ENCODE measurements at places on chromosomes 6 and 20. TPM values are rescaled to one million over a fixed set of nuclear protein-coding genes. Genes with fewer than 3 reads are reported as not detected.

Gene JAG1
- 41.9 TPM for total RNA-seq

GRCh38 chr6:25053875-25054371 is 118.2 kb upstream of the RIPOR2 start:
- DNase-seq: no peak
- H3K4me3 ChIP-seq: no peak overlapping the region
- H3K27ac ChIP-seq: no peak overlapping the region
- no peaks in the 10 kb centered on the region for H3K36me3 ChIP-seq
- no peaks in the 10 kb centered on the region for H3K27me3 ChIP-seq

- H3K4me3 ChIP-seq: no peak overlapping the region
- H3K27ac ChIP-seq: peak overlapping the region; percentile 28
- no peaks in the 10 kb centered on the region for H3K36me3 ChIP-seq
- H3K4me1 ChIP-seq: no peaks in the 10 kb centered on the region
- H3K27me3 ChIP-seq: no peaks in the 10 kb centered on the region
Measured at GRCh38 chr6:151757506-151757955, 50.0 kb upstream of the ESR1 start.

GRCh38 chr6:108806171-108806570 is 42.1 kb upstream of the ARMC2 start:
- H3K4me3 ChIP-seq: no peak overlapping the region
- no peaks in the 10 kb centered on the region for H3K36me3 ChIP-seq
- peaks cover 3% of the 10 kb centered on the region for H3K4me1 ChIP-seq
- DNase-seq: no peak
- H3K27me3 ChIP-seq: no peaks in the 10 kb centered on the region

- H3K4me3 ChIP-seq: no peak overlapping the region
- DNase-seq: no peak
- no peaks in the 10 kb centered on the region for H3K36me3 ChIP-seq
- H3K27ac ChIP-seq: no peak overlapping the region
- no peaks in the 10 kb centered on the region for H3K27me3 ChIP-seq
- no peaks in the 10 kb centered on the region for H3K4me1 ChIP-seq
Measured at GRCh38 chr6:78835817-78836216, 31.5 kb upstream of the IRAK1BP1 start.

DNA sequence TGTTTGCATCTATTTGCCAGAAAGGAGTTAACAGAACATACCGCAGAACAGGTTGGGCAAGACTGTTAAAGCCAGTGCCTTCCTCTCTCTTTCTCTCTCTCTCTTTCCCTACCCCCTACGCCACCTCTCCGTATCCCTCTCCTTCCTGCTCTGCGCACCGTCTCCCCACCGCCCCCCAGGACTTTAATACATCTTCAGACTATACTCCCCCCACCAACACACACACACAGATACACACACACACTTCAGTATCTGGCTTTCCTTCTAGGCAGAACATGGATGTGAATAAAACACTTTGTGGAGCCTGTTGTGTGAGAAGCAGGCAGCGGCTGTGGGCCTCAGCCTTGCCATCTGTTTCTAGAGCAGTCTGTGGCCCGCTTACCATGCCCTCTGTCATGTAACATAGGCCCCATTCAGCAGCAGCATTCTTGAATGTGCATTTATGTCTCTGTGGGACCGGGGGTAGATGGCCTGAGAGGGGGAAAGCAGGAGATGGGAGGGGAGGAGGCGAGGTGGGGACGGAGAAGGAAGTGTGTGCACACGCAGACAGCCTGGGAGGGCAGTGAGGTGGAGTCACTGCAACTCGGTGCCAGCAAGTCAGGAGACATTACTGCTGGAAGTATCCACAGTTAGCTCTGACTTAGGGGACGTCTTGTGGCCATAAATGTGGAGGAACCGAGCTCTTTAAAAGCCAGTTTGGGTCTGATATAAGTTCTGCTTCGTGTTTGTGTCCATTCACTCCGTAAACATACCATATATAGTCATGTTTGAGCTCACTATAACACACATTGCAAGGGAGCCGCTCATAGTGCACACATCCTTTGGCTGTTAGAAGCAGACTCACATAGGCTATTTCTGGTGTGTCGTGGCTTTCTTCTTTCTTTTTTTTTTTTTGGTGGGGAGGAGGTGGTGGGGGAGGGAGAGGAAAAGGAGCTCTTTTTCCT is 38.4 kb downstream of the RREB1 start:
- no peaks in the 10 kb centered on the region for H3K27me3 ChIP-seq
- peak overlapping the region; percentile 81 for H3K27ac ChIP-seq
- DNase-seq: no peak
- H3K4me3 ChIP-seq: peak overlapping the region; percentile 2
- H3K4me1 ChIP-seq: peaks cover 72% of the 10 kb centered on the region

DNA sequence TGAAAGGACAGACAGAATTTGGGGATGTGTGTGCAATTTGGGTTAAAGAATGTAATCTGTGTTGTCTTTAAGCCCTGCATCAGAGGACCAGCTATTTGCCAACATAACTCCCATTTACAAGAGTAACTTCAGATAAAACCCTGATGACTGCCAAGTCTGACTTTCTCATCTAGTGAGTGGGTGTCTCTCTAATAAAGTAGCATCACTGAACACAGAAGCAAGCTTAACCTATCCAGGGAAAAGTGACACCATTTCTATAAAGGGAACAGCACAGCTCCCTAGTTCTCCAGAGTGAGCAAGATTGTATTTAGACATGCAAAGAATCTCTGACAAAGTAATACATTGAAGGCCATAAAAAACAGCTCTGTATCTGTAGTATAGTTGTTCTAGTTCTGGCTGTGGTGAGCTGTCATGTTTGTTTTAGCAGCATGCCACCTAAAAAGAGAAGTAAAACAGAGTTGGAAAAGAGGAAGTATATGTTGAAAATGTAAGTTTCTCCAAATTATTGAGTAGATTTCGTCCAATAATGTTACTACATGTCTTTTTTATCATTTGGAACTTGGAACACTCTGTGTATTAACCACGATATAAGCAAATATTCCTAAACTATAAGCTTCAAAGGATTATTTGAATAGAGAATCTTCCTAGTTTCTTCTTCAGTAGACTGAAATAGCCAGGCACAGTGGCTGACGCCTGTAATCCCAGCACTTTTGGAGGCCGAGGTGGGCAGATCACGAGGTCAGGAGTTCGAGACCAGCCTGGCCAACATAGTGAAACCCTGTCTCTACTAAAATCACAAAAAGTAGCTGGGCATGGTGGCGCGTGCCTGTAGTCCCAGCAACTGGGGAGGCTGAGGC is 8.8 kb upstream of the PIM1 start:
- no peaks in the 10 kb centered on the region for H3K36me3 ChIP-seq
- H3K27ac ChIP-seq: peak overlapping the region; percentile 68
- no peaks in the 10 kb centered on the region for H3K27me3 ChIP-seq

GRCh38 chr20:58523971-58524315 is 8.7 kb upstream of the APCDD1L start:
- H3K4me3 ChIP-seq: no peak overlapping the region
- H3K4me1 ChIP-seq: no peaks in the 10 kb centered on the region
- H3K36me3 ChIP-seq: no peaks in the 10 kb centered on the region
- no peak for DNase-seq
- H3K27ac ChIP-seq: no peak overlapping the region

GRCh38 chr6:158799051-158799792 is 19.9 kb downstream of the EZR start:
- H3K27me3 ChIP-seq: no peaks in the 10 kb centered on the region
- DNase-seq: no peak
- peaks cover 88% of the 10 kb centered on the region for H3K4me1 ChIP-seq
- H3K36me3 ChIP-seq: no peaks in the 10 kb centered on the region
- H3K4me3 ChIP-seq: no peak overlapping the region

GRCh38 chr20:41352106-41352505 is 11.5 kb downstream of the LPIN3 start:
- no peak for DNase-seq
- no peaks in the 10 kb centered on the region for H3K4me1 ChIP-seq
- no peak overlapping the region for H3K27ac ChIP-seq
- no peaks in the 10 kb centered on the region for H3K27me3 ChIP-seq
- H3K4me3 ChIP-seq: no peak overlapping the region

DNA sequence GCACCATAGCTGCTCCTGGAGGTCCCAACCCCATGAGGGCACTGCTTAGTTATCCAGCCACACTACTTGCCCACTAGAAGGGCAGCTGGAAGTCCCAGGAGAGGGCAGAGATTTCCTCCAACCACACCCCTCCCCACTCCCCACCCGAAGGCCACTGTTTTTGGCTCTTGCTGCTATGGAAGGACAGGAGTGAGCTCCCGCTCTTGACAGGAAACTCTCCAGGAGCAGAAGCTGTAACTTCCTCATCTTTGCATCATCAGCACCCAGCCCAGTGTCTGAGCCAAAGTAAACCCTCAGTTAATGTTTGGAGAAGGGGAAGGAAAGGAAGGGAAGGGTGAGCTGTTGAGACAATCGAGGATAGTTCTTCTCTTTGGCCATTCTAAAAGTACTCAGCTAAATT is 120.7 kb downstream of the MTFR2 start:
- H3K27ac ChIP-seq: no peak overlapping the region
- peaks cover 21% of the 10 kb centered on the region for H3K4me1 ChIP-seq
- H3K36me3 ChIP-seq: no peaks in the 10 kb centered on the region

Gene SLC17A3
- total RNA-seq: not detected

GRCh38 chr6:161418463-161418945 is 144.6 kb upstream of the AGPAT4 start:
- DNase-seq: no peak
- H3K36me3 ChIP-seq: no peaks in the 10 kb centered on the region
- H3K27me3 ChIP-seq: no peaks in the 10 kb centered on the region
- H3K27ac ChIP-seq: no peak overlapping the region
- H3K4me3 ChIP-seq: no peak overlapping the region

DNA sequence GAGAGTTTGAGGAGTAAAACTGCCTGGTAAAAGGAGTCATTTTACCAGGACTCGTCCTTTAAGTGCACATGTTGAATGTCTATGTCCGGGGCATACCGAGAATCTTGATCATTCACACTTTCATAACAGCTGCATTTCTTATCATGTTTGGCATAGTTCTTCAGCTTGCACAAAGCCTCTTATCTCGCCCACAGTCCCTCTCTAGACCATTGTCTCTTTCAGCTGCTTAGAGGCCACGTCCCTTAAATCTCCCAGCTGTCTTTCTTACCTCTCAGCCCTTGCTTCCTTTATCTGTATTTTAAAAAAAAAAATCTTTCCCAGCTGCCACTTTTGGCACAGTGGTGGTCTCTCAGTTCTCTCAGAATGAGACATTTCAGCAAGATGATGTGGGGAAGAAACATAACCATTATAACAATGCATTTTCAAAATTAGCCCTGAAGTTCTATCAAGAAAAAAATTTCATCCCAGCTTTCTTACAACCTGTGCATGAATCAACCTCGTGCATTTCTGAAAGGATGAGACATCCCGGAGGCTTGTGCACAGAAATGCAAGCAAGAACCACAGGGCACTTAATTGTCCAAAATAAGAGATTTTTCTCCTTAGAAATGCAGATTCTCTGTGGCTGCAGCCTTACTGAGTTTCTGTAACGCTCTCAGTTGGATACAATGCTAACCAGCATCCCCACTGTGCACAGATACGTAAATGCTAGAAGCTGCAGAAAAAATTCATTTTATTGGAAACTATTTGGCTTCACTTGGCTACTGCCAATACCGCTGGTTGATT is 24.2 kb downstream of the RBM24 start:
- H3K36me3 ChIP-seq: no peaks in the 10 kb centered on the region
- H3K4me3 ChIP-seq: no peak overlapping the region

Gene EPPIN
- total RNA-seq: not detected

Gene ECT2L
- total RNA-seq: 0.42 TPM

- H3K4me1 ChIP-seq: no peaks in the 10 kb centered on the region
- no peaks in the 10 kb centered on the region for H3K36me3 ChIP-seq
- H3K27me3 ChIP-seq: no peaks in the 10 kb centered on the region
- no peak overlapping the region for H3K27ac ChIP-seq
- DNase-seq: no peak
- no peak overlapping the region for H3K4me3 ChIP-seq
Measured at GRCh38 chr6:48315051-48315719, 204.2 kb upstream of the PTCHD4 start.

Gene COL10A1
- not detected for total RNA-seq

Gene RBM24
- 20.7 TPM for total RNA-seq

GRCh38 chr6:143694560-143694959 is 16.8 kb downstream of the PHACTR2 start:
- H3K4me3 ChIP-seq: no peak overlapping the region
- no peaks in the 10 kb centered on the region for H3K27me3 ChIP-seq
- peaks cover 95% of the 10 kb centered on the region for H3K4me1 ChIP-seq
- H3K36me3 ChIP-seq: no peaks in the 10 kb centered on the region
- H3K27ac ChIP-seq: peak overlapping the region; percentile 69

DNA sequence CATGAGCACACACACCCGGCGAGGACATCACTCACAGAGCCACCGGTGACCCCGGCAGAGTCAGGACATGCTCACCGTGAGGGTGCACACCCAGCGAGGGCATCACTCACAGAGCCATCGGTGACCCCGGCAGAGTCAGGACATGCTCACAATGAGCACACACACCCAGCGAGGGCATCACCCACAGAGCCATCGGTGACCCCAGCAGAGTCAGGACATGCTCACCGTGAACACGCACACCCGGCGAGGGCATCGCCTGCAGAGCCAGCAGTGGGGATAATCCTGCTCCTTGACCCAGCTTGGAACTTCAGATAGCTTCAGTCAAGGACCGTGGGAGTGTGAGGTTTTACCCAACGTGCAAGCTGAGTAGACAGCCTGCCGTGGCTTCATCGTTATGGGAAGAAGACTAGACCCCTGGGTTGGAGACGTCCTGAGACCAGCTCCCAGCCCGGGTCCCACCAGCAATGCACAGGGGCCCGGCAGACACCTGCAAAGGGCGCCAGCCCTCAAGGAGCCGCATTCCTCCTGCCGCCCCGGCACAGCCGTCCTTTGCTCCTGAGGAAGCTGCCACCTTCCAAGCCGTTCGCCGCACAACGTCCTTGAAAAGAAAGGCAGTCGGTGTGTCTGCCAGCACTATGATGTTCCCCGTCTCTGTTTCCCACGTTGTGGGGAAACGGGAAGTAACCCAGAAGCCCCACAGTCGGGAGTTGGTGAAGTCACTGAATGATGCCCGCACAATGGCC is 192.3 kb downstream of the DLL1 start:
- H3K36me3 ChIP-seq: no peaks in the 10 kb centered on the region
- peaks cover 11% of the 10 kb centered on the region for H3K4me1 ChIP-seq

DNA sequence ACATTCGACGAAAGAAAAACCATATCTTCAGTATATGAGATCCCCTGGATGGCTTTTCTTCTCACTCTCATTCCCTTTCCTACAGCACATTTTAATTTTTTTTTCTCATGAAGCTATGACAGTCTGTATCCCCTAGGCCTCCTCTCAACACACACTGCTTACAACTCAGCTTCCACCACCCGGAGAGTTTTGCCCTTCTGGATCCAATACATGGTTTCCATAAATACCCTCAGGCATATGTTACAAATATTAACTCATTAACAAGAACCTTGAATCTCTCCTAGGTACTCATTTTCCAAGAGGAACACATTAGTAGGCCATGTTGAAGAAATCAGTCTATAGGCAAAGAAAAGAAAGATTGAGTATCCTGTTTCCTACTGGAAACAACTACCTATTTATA is 44.0 kb downstream of the PAK5 start:
- no peaks in the 10 kb centered on the region for H3K36me3 ChIP-seq
- no peaks in the 10 kb centered on the region for H3K27me3 ChIP-seq
- H3K4me3 ChIP-seq: no peak overlapping the region
- no peaks in the 10 kb centered on the region for H3K4me1 ChIP-seq

Gene EFCAB8
- 0.92 TPM for total RNA-seq
